CD4-positive, alpha-beta T cell treated with Interferon gamma for 1 hour (primary cell): ENCODE measurements at places on chromosomes 12 and 14.

- DNase-seq = no peak
Measured at GRCh38 chr12:131701705-131702572, 9.0 kb upstream of the SFSWAP start.

GRCh38 chr12:73225941-73226340, 953.8 kb downstream of the TRHDE start:
- DNase-seq = no peak

- DNase-seq = no peak
Measured at GRCh38 chr12:115094163-115094816, 410.3 kb upstream of the TBX3 start.

DNA sequence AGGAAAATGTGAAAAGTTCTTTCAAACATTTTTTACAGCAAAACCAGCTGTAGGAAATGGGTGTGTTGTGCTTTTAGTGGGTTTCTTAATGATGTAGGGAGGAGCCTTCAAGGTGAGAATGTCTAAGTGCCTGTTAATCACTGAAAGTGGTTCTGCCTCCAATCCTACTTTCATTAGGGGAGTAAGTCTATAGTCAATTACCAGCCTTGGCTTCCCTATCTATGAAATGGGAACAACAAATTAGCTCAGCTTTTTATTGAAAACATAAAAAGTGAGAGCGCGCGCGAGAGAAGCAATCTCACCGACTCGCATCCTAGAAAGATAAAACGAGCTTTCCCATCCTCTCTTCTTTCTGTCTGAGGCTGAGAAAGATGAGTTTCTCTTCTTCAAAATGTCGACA, 140.0 kb upstream of the LHX5 start:
- no peak for DNase-seq

DNA sequence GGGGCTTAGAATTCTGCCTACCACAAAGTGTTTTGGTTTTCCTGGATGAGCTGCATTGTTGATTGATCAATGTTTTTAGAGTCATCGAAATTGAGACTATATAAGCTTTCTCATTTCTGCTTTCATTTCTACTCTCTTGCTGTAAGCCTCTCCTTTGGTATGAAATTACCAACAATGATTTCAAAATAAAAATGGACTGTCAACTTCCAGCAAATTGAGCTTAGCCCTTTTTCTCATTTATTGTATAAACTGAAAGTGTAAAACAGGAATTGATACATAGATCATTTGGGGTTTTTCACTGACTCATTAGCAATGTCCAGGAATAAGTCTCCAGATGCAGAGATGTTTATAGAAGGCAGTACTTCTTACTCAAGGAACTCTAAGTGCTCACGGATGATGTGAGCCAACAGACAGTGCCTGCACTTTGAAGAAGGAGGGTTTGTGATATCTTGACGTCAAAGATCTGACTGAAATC, 20.0 kb upstream of the PCNX1 start:
- DNase-seq = no peak

GRCh38 chr14:99971087-99971940, 93.9 kb upstream of the EVL start:
- peak; percentile 74 for DNase-seq

- DNase-seq = no peak
Measured at GRCh38 chr14:83425138-83425537, 1891.5 kb upstream of the SEL1L start.

GRCh38 chr12:71981149-71981548, 42.5 kb downstream of the TPH2 start:
- DNase-seq = no peak
